ENCODE measurements at places on chromosomes 6 and 20.

DNA sequence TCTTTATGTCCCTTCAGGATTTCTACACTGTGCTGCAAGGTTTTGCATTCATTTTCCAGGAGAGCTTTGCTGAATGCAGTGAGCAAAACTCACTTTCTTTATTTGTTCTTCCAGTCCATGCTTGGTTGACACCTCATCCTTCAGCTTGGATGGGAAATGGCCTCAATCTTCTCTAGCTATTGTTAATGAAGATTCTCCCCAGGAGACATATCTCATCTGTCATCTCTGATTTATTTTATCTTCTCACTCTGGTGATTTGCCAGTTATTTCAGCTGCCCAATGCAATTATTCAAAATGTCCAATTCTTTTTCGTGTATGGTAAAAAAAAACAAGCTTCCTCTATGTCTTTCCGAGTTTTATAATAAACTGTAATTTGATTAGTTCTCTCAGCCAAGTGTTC is 77.9 kb upstream of the PAK5 start:
- DNase-seq = no peak

DNA sequence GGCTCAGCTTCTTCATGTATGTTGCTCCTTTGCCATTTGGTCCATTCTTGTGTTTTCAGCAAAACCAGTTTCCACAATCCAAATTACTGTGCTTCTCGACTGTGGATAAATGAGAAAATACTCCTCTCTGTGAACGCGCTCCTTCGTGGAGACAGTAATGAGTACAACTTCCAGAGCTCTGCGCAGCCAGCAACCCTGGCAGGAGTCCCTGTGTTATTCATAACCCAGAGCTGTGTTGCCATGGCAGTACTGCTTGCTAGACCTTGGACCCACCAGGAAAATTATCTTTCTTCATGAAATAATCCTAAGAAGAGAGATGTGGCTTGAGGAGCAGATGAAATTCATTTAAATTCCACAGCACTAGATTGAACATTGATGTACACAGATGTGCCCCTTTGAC is 73.7 kb downstream of the SLC22A3 start:
- DNase-seq = no peak

GRCh38 chr6:120147071-120147871 is 797.7 kb upstream of the MAN1A1 start:
- no peak for DNase-seq

DNA sequence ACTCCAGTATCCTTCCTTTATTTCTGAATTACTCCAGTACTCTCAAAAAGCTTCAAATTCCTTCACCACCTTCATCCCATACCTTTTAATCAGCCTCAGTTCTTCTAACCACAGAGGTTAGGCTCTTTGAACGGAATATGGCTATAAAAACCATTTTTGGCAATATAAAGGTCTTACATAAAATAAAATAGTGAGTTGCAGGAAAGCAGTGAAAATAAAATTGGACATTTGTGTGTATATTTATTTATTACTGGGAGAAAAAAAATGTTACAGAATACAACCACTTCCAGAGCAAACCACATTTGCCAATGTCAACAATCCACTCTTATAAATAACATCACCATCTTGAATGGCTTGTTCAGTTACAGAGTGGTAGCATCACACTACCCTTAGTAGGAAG is 7.7 kb downstream of the HDDC2 start:
- DNase-seq = no peak

DNA sequence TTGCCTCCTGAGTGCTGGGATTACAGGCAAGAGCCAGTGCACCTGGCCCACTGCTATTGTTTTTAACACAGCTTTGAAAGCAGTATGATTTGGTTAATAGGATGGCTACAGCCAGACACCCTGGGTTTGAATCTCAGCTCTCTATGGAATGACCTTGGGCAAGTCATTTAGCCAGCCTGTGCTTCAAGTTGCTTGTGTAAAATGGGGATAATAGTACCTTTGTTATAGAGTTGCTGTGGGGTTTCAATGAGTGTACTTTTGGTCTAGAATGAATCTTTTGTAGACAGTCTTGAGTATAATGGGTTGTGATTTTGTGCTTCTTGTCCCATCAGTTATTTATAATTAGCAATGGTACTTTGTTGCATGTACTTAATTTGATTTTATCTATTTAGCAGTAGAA is 70.9 kb downstream of the JARID2 start:
- DNase-seq = no peak

DNA sequence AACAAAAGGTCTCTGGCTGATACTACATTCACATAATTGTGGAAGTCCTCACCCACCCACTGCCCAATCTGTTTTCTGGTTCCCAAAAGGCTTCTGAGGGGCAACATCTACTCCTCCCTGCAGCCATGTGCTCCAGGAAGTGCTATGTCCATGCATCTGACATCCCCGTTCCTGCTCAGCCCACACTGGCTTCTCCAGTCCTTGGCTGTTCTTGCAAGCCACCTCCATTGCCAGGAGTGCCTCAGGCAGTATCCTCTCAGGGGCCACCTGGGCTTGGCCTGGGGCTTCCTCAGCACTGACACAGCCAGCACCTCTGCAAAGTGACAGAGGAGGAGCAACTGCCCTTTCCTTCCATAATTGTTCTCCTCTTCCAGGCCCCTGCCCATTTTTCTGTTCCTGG is 18.3 kb downstream of the ARHGAP18 start:
- no peak for DNase-seq

GRCh38 chr20:57953638-57954037 is 243.8 kb upstream of the PMEPA1 start:
- no peak for DNase-seq

DNA sequence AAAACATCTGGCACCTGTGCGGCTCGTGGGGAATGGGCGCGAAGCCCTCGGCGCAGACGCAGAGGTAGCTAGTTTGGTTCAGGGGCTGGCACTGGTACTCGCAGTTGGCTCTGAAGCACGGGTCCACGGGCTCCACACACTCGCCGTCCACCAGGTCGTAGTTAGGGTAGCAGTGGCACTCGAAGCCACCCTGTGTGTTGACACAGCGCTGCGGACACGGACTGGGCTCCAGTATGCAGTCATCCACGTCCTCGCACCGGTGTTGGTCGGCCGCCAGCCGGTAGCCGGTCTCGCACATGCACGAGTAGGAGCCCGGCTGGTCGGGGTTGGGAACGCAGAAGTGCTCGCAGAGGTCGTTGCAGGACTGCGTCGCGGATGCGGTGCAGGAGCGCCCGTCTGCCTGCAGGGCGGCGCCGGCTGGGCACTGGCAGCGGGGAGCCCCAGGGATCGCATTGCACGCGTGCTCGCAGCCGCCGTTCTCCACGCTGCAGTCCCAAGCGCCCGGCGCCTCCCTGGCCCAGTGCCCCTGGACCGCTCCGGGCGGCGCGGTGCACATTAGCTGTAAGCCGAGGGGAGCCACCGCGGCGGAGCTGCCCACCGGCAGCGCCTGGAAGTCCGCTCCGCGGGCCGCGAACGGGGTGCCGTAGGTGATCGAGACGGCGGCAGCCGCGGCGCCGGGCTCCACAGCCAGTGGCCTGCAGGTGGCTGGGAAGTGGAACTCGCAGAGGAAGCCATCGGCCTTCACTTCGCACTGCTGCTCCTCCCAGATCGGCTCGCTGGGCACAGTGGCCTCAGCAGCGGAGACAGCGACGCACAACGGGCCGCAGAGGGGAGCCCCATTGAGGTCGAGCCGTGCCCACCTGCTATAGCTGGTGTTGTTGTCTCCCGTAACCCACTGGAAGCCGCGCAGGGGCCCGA is 930 bp downstream of the THBD start:
- no peak for DNase-seq

- DNase-seq = no peak
These were observed 22.1 kb upstream of the CDKN1A start for GRCh38 chr6:36656441-36656840.

GRCh38 chr6:42963855-42964605 is 3.5 kb downstream of the GNMT start:
- peak; percentile 58 for DNase-seq

GRCh38 chr6:67775333-67775732 is 859.7 kb upstream of the ADGRB3 start:
- no peak for DNase-seq

- no peak for DNase-seq
These were observed 13.2 kb upstream of the SERINC1 start for GRCh38 chr6:122484760-122485159.

DNA sequence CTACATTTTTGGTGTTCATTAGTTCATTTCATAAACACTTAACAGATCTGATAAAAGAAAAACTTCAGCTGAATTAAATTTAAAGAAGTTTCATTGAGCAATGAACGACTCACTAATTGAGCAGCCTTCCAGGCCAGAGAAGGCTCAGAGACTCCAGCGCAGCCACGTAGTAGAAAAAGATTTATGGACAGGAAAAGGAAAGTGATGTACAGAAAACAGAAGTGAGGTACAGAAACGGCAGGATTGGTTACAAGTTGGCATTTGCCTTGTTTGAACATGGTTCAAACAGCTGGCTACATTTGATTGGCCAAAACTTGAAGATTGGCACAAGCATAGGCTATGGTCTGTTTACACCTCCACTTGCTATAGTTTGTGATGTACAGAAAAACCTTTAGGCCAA is 166.3 kb upstream of the DTNBP1 start:
- DNase-seq = no peak

DNA sequence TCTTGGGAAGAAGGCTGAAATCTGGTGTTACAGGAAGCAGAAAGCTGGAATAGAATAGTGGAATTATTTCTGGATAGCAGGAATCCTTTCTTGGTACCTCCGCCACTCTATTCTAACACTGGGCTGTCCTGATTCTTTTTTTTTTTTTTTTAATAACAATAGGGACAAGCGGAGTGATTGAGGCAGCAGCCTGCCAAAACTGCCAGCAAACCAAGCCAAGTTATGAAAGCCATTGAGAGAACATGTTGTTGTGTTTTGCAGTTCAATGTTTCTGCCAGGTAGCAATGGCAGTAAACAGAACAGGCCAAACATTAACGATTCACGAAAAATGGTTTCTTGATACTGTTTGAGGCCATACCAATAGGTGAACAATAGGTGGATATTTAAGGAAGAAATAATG is 47.1 kb downstream of the SLC26A8 start:
- no peak for DNase-seq

GRCh38 chr20:57369596-57369995 is 18.5 kb downstream of the RAE1 start:
- DNase-seq = no peak

DNA sequence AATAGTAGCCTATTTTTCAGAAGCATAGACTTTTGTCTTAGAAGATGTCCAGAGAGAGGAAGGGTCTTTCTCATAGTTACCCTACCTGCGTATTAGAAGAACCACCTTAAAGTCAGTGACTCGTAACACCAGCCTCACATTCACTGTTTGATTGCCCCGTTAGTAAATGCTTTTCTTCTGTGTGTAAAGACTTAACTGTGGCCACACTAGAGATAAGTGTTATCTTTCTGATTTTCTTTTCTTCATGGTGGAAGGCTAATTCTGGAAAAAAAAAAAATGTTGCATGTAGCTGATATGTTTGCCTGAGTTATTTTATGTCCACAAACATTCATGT is 83.9 kb downstream of the SAMD3 start:
- no peak for DNase-seq

- DNase-seq = no peak
These were observed 138.8 kb upstream of the RREB1 start for GRCh38 chr6:6968731-6969552.

- no peak for DNase-seq
These were observed 158.7 kb downstream of the SYNE1 start for GRCh38 chr6:152478377-152479010.

GRCh38 chr20:52941808-52942207 is 30.4 kb upstream of the TSHZ2 start:
- DNase-seq = no peak

GRCh38 chr20:51451484-51451883 is 91.0 kb downstream of the NFATC2 start:
- no peak for DNase-seq

DNA sequence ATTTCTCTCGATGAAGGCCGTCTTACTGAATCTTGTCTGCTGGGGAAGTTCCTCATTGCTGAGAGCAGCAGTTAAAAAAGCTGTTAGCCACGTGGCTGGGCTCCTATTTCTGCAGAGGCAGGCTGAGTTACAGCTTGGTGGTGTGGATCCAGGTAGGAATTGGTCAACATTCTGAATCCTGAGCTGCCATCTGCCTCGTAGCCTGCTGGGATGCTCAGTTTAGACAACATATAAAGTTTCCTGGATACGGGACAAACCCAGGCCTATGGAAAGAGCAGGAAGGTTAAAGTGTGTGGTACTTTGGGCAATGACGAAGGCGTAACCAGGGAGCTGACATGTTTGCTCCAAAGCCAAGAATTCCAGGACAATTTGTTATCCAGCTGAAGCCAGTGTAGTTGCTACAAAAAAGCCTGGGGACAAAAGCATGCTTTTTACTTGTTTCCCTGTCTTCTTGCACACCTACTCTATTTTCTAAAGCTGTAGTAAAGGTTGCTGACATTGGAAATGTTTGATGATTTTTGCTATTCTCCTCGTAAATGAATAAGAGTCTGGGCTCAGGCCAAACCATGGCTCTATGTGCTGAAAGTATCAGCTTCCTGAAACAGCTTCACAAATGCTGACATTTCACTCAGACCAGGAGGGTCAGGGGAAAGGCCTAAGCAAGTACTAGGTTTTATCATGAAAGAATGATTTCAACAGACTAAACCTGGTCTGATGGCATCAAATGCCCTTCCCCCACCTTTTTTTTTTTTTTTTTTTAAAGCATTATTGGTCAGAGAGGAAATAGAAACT is 12.4 kb upstream of the MYLK2 start:
- DNase-seq = no peak

- no peak for DNase-seq
These were observed 74.4 kb downstream of the MKKS start for GRCh38 chr20:10359621-10360040.

GRCh38 chr6:115323001-115323400 is 737.7 kb downstream of the FRK start:
- no peak for DNase-seq

GRCh38 chr6:166940643-166941068 is 15.7 kb downstream of the RNASET2 start:
- DNase-seq = peak; percentile 76

- no peak for DNase-seq
These were observed 128.8 kb downstream of the PLCB1 start for GRCh38 chr20:8260837-8261251.

- DNase-seq = no peak
These were observed 33.3 kb downstream of the ITCH start for GRCh38 chr20:34396408-34396807.

GRCh38 chr20:57586370-57586793 is 25.5 kb downstream of the PCK1 start:
- DNase-seq = no peak

GRCh38 chr6:33739571-33739970 is 7.1 kb downstream of the IP6K3 start:
- no peak for DNase-seq

- DNase-seq = no peak
These were observed 62.0 kb upstream of the SMLR1 start for GRCh38 chr6:130765181-130765727.

DNA sequence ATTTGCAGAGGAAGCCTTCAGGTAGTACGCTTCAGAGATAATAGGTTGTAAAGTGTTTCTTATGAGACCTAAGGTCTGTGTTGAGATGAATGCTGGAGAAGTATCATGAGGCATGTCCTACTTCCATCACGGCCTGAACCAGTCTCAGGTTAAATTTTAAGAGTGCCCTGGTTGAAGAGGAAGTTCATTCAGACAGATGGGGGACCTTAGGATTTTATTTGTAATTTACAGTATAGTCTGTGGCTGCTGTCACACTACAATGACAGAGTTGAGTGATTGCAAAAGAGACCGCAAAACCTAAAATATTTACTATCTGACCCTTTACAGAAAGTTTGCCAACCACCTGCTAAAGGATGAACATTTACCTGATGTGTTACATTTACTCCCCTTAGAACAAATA is 70.9 kb downstream of the UST start:
- no peak for DNase-seq

- DNase-seq = no peak
These were observed 591.4 kb downstream of the RNF144B start for GRCh38 chr6:18978337-18979128.

All from H54 (cell line).